ENCODE measurements at places on chromosomes 2 and 18.

- DNase-seq: no peak
Observed at GRCh38 chr2:155223781-155224406, 525.4 kb downstream of the KCNJ3 start.

DNA sequence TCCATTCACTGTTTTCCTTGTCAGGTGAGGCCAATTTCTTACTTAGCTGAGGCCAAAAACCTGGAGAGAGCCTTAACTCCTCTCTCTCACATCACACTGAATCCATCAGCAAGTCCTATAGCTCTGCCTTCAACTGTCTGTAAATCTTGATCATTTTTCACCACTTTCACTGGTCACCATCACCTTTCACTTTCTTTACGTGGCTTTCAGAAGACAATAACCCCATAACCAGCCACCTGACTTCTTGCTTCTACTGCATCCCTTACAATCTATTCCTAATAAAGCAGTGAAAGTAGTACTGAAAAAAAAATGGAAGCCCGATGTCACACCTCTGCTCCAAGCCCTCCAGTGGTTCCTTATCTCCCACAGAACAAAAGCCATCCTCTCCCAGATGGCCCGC is 7.7 kb downstream of the LOXL3 start:
- DNase-seq: no peak

DNA sequence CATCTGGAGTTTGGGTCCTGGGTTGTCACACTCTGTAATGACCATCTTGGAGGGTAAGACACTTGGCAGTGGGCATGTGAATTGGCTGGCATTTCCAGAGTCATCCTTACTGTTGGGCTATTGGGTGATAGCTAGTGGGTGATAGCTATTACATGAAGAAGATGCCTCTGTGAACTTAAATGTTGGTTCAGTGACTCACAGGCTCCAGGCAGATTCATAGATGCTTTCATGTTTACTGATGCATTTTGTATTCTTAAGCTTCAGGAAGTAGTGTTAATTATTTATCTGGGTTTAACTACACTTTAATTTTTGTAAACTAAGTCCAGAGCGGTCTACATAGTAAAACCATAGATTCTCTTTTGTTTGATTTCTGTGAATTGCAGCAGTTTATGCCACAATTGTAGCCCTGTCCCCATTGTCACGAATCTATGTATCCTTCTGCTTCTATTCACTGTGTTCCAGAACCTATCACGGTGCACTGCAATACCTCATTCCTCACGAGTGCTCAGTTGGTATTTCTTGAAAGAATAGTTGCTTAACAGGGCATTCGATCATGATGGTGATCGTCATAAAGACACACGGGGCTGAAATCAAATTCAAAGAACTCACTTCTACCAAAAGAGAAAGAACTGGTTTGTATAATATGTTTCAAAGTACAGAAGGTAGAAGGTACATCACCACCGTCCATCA is 79.7 kb downstream of the GBX2 start:
- DNase-seq: no peak

DNA sequence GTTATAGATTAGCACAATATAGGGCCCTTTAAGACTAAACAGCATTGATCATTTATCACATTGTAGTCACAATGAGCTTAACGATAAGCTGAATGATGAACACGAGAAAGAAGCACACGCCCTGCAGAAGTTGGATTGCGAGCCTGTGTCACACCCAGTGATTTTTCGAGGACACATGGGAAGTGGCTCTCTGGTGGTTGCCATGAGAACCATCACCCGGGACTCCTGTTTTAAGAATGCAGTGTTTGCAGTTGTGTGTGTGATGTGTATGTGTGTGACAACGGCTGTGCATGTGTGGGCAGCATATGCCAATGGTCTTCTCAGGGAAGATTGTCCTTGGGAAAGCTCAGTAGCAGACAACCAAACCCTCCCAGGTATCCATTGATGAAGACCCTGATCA is 69.2 kb downstream of the PDCL3 start:
- DNase-seq: no peak

Data from retina (tissue), 1 donor.